ENCODE measurements at places on chromosomes 12 and 14. TPM values are rescaled to one million over a fixed set of nuclear protein-coding genes. Genes with fewer than 3 reads are reported as not detected.

PRB2 gene
- not detected for total RNA-seq

FGF6 gene
- total RNA-seq = not detected

VIPAS39 gene
- 18.4 TPM for total RNA-seq

TEX22 gene
- 1.9 TPM for total RNA-seq

KCNK13 gene
- 0.13 TPM for total RNA-seq

LRTM2 gene
- total RNA-seq = not detected

OVCH1 gene
- total RNA-seq = not detected

MMP17 gene
- total RNA-seq = not detected

ITGB7 gene
- 500 TPM for total RNA-seq

TCHP gene
- 31.0 TPM for total RNA-seq

SERPINA12 gene
- total RNA-seq = not detected

SLC5A8 gene
- not detected for total RNA-seq

CD163L1 gene
- total RNA-seq = not detected

GON7 gene
- total RNA-seq = 24.6 TPM

P2RX2 gene
- not detected for total RNA-seq

TBX3 gene
- not detected for total RNA-seq

SPIC gene
- not detected for total RNA-seq

RD3L gene
- total RNA-seq = not detected

PLEK2 gene
- total RNA-seq = not detected

FAM90A1 gene
- total RNA-seq = not detected

TSHR gene
- not detected for total RNA-seq

ERP27 gene
- 7.9 TPM for total RNA-seq

GTF2H3 gene
- 47.0 TPM for total RNA-seq

DTX1 gene
- not detected for total RNA-seq

CISTR gene
- total RNA-seq = not detected

IFI27L2 gene
- total RNA-seq = 65.2 TPM

ZNF384 gene
- 71.9 TPM for total RNA-seq

C12orf54 gene
- not detected for total RNA-seq

Measured in activated CD8-positive, alpha-beta T cell treated with anti-CD3 and anti-CD28 coated beads, Interleukin-2, amount 10 ng/mL, durations not matched to agents 7 days and 5 days (primary cell).